ENCODE measurements at places on chromosomes 7 and 10.

- DNase-seq, result no peak
Observed at GRCh38 chr7:18504965-18505364, 9.4 kb downstream of the HDAC9 start.

DNA sequence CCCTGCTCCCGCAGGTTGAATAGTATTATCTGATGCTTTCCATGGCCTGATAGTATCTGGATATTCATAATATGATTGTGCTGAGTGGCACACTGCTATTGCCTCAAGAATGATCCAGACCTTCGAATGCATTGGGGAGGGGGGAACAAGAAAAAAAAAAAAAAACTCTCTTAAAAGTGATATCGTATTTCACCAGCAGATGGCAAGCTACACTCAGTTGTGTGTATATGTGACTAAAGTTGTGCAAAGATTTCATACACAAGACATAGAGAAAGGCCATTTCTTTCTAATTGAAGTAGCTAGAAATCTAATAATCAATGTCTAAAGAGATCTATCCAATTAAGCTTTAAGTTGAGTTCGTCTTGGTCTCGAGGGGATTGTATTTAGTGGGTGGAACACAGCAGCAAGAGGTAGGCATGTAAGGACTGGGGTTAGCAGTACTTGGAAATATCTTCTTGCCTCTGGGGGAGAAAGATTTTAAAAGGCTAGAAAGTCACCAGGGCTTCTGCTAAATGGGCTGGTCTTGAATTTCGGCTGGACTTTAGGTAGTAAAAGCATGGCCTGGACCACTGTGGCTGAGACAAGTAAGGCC lies 15.3 kb downstream of the SFRP4 start:
- no peak for DNase-seq

- DNase-seq, result no peak
Observed at GRCh38 chr10:32959006-32959920, 1.2 kb upstream of the ITGB1 start.

DNA sequence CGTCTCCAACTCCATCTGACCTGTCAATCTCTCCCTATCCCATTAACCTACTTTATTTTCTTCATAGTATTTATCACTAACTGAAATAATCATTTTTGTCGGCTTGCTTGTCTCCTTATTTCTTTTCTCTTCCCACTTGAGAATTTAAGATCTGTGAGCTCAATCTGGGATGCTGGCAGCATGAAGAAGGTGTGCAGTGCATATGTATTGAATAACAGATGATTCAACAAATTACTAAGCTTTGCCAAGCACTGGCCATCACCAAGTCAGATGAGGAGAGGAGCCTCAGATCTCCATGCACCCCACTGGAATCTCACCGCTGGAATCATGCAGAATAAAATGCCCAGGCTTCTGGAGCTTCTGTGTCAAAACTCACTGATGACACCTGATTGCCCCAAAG lies 47.6 kb upstream of the PPP1R3C start:
- no peak for DNase-seq

- no peak for DNase-seq
Observed at GRCh38 chr7:5671046-5671445, 110.4 kb downstream of the RNF216 start.
